IMR-90 (cell line): ENCODE measurements at places on chromosomes 6 and 20. TPM values are rescaled to one million over a fixed set of nuclear protein-coding genes. Genes with fewer than 3 reads are reported as not detected.

The IRF4 gene
- total RNA-seq: not detected in 2 replicates

The IFT52 gene
- total RNA-seq: 55.6 and 60.8 TPM in 2 replicates

The CST4 gene
- not detected in 2 replicates for total RNA-seq

The WFDC6 gene
- not detected in 2 replicates for total RNA-seq

The SCRT2 gene
- total RNA-seq: not detected in 2 replicates

The GMNN gene
- 19.7 and 33.1 TPM in 2 replicates for total RNA-seq

GRCh38 chr20:37257988-37258387 is 3.6 kb downstream of the GHRH start:
- no peak for DNase-seq

DNA sequence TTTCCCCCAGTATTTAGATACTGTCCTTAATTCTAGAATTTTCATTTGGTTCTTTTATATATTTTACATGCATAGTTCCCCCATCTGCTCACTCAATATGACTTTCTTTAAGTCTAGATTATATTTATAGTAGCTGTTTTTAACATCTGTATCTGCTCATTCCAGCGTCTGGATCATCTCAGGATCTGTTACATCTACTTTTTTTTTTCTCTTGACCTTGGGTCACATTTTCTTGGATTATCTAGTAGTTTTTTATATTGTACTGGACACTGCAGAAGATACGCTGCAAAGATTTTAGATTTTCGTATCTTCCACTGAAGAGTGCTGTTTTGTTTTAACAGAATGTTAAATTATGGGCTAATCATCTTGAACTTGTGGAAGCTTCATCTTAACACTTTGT is 20.7 kb downstream of the RAB22A start:
- no peak for DNase-seq

- no peak for DNase-seq
These were observed 306.4 kb upstream of the RNF217 start for GRCh38 chr6:124655866-124656265.

DNA sequence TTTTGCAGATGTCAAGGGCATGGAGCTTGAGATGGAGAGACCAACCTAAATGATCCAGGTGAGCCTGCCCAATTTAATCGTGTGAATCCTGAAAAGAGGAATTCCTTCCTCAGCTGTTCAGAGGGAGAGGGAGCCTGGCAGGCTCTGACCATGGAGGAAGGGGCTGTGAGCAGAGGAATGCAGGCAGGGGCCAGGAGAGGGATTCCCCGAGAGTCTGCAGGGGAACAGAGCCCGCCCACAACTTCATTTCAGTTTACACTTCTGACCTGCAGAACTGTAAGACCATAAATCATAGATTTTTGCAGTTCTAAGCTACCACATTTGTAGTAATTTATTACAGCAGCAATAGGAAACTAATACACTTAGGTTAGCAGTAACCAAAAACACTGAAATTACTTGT is 164.1 kb downstream of the TBXT start:
- DNase-seq: no peak

DNA sequence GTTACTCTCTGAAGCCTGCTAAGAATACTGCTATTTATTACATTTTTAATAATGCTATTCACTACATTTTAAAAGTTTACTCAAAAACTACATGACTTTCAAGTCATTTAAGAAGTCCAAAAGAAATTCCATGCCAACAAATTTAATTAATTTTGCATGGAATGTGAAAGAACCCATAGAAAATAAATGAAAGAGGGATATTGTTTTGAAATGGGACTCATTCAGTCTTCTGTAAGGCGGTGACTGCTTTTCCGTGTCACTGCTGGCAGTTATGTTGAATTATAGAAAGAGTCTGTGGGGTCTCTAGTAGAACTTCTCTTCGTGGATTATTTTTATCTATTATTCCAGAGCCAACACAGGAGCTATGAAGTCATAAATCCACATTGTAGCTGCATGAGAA is 211.2 kb downstream of the LAMA2 start:
- DNase-seq: no peak

- no peak for DNase-seq
These were observed 44.2 kb upstream of the TIAM2 start for GRCh38 chr6:154950979-154951344.

- DNase-seq: no peak
These were observed 258 bp downstream of the PHF10 start for GRCh38 chr6:169723991-169724493.

- no peak for DNase-seq
These were observed 31.2 kb upstream of the NOX3 start for GRCh38 chr6:155486721-155487294.

DNA sequence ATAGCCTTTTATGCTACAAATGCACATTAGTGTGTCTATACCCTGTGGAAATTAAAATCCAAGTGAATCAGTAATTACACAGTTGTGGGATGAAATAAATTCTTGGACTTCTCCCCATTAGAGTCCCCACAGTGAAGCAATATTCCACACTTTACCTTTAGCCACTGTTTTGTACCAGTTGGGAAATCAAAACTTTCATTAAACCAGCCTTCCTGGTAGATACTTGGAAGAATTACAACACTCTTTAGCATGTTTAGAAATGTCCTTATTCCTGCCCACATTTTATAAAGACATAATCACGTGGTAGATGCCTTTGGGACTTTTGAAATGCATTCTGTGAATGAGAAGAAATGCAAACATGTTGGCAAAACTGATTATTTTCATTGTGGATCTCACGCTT is 49.0 kb upstream of the ANKEF1 start:
- no peak for DNase-seq

DNA sequence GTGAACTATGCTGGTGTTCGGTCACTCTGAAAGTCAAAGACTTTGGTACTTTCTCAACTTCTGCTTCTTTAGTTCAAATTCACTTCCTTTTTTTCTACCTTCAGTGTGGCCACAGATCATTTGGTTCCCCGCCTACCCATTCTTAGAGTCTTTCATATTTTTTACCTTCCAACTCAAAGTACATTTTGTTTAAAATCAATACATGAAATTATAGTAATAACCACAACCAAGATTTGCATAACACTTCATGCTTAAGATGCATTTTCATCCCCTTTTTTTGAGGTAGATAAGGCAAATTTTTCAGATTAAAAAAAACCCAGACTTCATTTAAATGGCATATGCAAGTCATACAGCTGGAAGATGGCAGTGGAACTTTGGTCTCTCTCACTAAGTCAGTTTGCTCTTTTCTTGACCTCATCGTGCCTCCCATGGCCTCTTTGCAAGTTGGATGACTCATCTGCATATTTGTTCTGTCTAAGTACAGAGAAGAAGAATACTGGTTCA is 11.9 kb upstream of the CNR1 start:
- DNase-seq: no peak
